Globus pallidus (tissue), 1 donor: ENCODE measurements at places on chromosomes 1 and 21.

GRCh38 chr1:36941316-36941978 is 92.9 kb downstream of the GRIK3 start:
- no peak for DNase-seq

DNA sequence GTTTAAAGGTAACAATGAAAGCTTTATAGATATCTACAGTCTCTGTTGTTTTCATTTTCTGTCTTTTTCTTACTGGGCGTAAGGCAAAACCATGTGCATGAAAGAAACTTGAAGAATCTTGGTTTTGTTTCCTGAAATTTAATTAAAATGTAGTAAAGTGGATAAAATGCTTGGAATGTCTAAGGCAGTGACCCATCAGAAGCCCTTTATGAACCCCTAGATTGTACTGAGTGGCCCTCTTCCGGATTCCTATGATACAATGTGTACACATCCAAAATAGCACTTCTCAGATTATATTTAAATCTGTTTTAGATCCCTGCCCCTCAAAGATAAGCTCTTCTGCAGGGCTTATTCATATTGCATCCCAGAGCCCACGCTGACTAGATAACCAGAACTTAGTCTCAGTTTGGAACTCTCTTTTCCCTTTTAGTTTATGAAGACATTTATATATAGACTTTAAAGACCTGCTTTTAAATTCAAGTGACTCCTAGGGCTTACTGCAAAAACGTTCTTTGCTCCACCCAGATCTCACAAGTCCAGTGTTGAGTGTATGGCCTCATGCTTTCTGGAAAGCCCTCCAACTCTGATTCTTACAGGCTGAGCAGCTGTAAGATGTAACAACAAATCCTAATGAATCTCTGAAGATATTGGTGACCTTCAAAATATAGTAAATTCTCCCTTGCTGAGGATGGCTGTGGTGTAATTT is 142.9 kb downstream of the LRRC7 start:
- DNase-seq = no peak

DNA sequence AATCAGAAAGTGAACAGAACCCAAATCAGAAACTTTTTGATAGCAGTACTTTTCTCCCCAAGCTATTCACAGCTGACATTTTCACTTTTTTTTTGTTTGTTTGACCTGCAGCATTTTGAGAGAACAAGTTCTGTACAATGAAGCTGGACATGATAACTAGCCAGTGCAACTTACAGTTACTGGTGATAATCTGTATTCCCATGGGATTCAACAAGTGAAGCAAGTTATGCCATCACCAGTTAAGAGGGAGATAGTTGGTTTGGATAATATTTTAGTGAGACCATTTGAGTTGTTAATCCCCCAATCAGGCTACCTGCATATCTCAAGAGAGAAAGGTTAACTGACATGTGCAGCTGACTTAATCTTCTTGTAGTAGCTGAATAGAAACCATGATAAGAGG is 18.1 kb downstream of the SON start:
- no peak for DNase-seq

GRCh38 chr1:232600424-232601258 is 29.3 kb downstream of the SIPA1L2 start:
- DNase-seq = no peak

- DNase-seq = no peak
These were observed 413.9 kb downstream of the DUSP10 start for GRCh38 chr1:221327954-221328353.

DNA sequence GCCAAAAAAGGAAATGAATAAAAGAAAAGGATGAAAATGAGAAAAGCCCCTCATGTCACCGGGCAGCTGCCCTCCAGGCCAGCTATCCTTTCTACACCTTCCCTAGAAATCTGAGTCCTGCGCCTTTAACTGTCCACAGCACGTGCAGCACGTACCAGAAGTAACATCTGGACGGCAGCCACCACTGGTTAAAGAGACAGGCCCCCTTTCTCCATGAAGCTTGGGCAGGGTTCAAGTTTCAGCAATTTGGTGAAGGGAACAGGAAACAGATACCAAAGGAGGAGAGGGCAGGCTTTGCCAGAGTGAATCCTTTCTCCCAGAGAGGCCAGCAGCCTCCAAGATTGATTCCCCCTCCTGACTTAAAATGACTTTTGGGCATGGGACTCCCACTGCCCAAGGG is 3.6 kb upstream of the KIAA2013 start:
- DNase-seq = no peak
